ENCODE measurements at places on chromosomes 5 and 9.

DNA sequence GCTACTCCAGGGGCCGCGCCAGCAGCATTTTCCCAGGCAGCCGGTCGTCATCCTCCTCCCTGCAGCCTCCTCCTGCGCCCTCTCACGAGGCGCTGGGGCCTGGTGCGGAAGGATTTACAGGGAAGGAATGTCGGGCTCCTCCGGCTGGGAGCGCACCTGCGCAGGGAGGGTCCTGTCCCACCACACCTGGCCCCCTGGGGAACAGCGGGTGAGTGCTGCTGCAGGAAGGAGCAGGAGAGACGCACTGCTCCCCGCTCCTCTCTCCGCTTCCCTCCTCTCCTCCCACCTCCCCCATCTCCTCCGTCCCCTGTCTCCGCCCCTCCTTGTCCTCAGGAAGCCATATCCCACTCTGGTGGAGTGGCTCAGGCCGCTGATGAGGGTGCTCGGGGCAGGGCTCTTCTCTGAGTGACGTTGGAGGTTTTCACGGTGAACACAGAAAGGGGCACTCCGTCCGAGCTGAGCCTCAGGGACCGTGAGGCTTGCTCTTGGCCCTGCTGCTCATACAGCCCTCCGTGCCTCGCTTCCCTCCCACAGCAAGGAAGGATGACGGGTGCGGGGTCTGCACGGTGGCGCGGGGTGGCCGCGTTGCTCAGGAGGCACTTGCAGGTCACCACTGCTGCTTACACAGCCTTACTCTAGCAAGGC is 31.3 kb downstream of the IRX4 start:
- no peak for DNase-seq

DNA sequence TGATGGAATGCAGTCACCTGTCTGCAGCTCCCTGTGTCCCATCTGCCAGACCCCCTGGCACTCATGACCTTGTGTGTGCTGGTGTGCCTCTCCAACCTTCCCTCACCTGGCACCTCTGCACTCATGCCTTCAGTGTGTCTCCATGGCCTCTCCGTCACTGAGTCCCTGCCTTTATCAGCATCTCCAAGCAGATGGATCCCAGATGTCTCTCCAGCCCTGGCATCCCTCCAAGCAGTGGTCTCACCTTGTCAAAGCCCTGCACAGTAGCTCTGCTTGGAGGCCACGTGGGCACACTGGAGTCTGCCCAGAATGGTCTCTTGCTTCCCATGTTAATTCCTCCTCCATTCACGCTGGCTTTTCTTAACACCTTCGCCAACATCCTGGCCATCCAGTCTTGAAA is 84.8 kb downstream of the DAP start:
- no peak for DNase-seq

GRCh38 chr5:34499001-34499734 is 157.0 kb upstream of the RAI14 start:
- DNase-seq: no peak

- no peak for DNase-seq
These were observed 1.4 kb downstream of the NOL6 start for GRCh38 chr9:33472171-33472880.

GRCh38 chr5:10366310-10367272 is 13.1 kb downstream of the MARCHF6 start:
- DNase-seq: no peak

- no peak for DNase-seq
These were observed 23.7 kb upstream of the PURA start for GRCh38 chr5:140090251-140090650.

- DNase-seq: no peak
These were observed 92.5 kb upstream of the DNAH5 start for GRCh38 chr5:14036947-14037346.

DNA sequence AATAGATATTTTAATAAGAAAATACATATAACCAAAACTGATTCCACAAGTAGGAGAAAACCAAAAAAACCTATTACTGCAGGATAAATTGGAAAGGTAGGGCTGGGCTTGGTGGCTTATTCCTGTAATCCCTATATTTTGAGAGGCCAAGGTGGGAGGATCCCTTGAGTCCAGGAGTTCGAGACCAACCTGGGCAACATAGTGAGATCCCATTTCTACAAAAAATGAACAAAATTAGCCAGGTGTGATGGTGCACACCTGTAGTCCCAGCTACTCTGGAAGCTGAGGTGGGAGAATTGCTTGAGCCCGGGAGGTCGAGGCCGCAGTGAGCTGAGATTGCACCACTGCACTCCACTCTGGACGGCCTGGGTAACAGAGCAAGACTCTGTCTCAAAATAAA is 189.2 kb upstream of the IER5L start:
- no peak for DNase-seq

DNA sequence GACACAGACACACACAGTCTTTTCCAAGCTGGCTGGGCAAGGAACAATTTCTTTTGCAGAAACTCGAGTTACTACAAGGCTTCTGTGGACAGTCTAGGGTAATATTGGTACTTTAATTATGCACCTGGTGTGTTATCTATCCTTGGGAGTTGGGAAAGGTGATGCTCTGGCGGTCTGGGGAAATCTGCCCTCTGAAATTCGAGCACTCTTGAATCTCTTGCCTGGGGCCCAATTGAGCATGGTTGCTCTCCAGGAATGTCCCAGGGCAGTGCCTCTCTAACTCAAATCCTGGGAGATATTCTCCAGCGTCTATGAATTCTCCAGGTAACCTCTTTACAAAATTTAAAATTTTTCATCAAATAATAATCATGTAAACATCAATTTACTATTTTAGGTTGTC is 69.3 kb downstream of the KCNIP1 start:
- no peak for DNase-seq

GRCh38 chr5:11504065-11504885 is 400.0 kb downstream of the CTNND2 start:
- no peak for DNase-seq

- DNase-seq: no peak
These were observed 4.8 kb downstream of the CWC27 start for GRCh38 chr5:64773533-64773932.

DNA sequence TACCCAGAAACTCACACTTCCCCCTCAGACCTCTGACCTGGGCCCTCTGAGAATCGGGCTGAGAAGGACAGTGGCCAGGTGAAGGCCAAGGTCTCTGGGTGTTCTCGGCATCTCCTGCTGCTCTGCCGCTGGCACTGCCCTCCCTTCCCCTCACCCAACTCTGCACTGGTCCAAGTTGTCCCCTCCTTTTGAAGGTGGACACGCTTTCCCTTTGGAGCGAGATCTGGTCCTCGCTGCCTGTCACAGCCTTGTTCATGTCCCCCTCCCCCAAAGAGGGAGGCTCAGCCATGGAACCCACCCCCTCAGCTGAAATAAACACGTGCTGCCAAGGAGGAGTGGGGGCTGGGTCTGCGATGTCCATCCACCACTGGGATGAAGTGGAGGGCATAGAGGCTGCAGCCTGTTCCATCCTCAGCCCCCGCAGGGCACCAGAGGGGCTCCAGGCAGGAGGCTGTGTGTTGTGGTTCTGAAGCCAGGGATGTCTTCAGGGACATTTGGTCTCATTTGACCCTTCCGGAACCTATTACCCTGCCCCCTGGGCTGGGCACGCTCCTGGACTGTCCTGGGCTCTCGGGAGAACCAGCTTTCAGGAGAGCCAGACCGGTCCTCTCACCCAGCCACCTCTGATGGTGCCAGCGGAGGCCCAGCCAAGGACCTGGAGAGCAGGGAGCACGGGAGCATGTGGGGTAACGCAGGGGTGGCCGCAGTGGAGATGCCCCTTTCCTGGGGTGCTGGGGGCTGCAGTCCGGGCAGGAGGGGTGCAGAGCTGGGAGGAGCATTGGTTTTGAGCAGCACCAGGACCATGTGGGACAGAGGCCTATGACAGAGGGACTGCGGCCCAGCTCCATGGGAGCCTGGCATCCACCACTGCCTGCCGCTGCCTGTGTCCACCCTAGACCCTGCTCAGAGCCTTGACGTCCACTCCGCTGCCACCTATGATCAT is 4.7 kb upstream of the LCN2 start:
- DNase-seq: no peak

DNA sequence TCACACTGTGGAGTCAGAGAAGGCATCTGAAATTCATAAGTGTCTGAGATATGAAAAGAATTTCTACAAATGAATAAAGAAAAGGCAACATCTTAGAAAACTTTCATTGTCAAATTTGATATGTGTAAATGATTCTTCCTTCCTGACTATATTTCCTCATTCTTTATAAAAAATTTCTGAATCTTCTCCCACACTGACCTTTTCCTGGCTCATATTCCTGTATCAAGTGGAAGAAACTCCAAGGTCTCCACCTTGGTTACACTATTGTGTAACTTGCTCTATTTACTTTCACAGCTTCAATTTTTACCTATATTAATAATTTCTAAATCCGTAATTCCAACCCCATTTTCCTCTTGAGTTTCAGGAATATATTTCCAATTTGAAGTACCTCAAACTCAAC is 93.5 kb upstream of the FBXL7 start:
- no peak for DNase-seq

- no peak for DNase-seq
These were observed 176.1 kb downstream of the GADD45G start for GRCh38 chr9:89780959-89781358.

DNA sequence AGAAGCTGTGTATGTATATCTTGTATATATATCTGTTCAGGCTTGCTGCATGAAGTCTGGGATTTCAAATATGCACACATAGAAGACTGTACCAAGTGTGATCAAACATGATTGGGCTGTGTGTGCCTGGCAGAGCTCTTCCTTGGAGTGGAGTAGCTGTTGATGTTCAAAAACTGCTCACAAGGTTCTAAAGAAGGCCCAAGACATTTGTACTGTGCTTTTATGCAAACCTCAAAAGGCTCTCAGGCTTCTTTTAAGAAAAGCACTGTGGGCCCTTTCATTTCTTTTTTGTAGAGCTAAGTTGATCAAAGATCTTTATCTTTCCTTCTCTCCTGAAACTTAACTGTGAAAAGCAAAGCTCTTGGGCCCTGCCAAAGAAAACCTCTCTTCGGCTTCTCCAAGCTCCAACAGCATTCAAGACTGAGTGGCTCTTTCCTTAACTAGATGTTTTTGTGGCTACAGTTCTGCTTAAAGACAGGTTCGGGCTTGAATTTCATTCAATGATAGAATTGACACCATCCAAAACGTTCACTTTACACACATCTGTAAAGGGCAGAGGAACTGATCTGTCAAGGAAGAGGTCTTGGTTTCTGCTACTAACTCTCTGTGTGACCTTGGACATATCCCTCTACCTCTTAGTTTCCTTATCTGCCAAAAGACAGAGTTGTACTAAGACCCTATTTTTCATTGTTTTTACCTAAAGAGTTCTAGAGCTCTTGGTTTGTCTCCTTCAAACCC is 105.8 kb upstream of the IL6ST start:
- DNase-seq: no peak

GRCh38 chr5:123448017-123448617 is 24.9 kb upstream of the CEP120 start:
- DNase-seq: no peak

- DNase-seq: no peak
These were observed 19.9 kb upstream of the SLC6A3 start for GRCh38 chr5:1465117-1465516.

DNA sequence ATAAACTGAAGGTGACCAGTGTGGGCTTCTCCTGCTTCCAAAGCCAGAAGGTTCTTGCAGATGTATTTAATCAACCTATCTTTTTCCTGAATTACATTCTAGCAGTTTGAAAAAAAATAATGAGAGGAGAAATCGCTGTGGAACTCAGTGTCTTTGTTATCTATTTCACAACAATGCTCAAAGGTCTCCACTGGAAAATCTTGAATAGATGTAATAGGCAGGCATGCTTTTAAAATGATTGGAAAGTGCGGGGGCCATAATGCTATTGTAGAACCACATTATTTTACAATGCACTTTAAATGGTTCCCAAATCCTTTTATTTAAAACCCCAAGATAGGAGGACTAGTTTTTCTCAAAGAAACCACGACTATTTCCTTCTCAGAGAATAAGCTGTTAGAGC is 23.3 kb downstream of the ENC1 start:
- DNase-seq: no peak

DNA sequence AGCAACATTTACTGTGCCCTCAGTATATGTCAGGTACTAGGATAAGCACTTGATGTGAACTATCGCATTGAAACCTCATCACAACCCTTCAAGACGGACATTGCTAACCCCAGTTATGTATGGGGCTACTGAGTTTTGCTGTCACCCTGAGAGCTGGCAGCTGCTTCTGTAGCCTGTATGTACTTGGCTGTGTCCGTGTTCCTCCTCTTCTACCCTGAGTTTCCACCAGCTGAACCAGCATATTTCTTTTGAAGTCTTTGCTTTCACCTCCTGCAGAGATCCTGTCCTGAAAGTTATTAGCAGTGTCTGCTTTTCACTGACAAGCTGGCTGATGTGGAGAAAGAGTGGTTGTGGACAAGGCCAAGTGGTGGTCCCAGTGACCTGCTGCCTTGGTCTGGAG is 63.3 kb downstream of the ADGRV1 start:
- DNase-seq: no peak

- DNase-seq: no peak
These were observed 2.8 kb downstream of the TUBB4B start for GRCh38 chr9:137243626-137244485.

- peak; percentile 49 for DNase-seq
These were observed 3.5 kb upstream of the NEK6 start for GRCh38 chr9:124254261-124254682.

GRCh38 chr5:159021136-159021900 is 78.4 kb downstream of the EBF1 start:
- no peak for DNase-seq

DNA sequence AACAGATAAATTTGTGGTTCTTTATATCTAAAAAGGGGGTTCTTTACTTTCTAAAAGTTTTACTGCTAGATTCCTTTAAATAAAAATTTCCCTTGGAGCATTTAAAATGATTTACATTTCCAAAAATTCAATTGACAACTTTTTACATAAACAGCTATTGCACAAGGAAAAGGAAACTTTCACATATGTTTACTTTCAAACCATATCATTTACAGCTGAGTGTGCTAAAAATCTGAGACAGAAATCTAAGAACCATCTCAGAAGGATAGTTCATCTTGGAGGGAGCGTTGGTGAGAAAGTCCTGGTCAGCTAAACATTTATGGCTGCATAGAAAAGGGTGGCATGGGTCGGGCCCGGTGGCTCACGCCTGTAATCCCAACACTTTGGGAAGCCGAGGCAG is 235.4 kb downstream of the DTWD2 start:
- DNase-seq: no peak

- DNase-seq: no peak
These were observed 160.3 kb downstream of the HSD17B3 start for GRCh38 chr9:96141666-96142065.

DNA sequence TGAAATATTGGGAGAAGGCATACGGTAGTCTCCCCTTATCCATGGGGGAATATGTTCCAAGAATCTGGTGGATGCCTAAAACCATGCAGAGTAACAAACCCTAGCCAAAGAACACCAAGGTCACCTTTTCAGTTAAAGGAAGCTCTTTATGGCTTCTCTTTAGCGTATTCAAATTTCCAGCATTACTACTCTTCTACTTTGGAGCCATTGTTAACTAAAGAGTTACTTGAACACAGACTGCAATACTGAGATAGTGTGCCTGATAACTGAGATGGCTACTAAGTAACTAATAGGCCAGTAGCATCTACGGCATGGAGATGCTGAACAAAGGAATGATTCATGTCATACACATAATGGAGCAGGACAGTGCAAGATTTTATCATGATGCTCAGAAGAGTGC is 84.5 kb upstream of the SPEF2 start:
- DNase-seq: no peak

All from GM18507 (cell line).